Sigmoid colon (tissue), 7 donors: ENCODE measurements at places on chromosomes 12 and 14. TPM values are rescaled to one million over a fixed set of nuclear protein-coding genes. Genes with fewer than 3 reads are reported as not detected.

The CCDC92 gene
- 20.7 TPM for total RNA-seq

The TAS2R19 gene
- total RNA-seq, result 8.6 TPM

The TCL1B gene
- not detected for total RNA-seq

The UTP20 gene
- 8.2 TPM for total RNA-seq

The LRRK2 gene
- 29.9 TPM for total RNA-seq
